ENCODE measurements at places on chromosomes 13 and 19.
A peak's percentile ranks its signal among the peaks of the same experiment; 100 is the strongest.

DNA sequence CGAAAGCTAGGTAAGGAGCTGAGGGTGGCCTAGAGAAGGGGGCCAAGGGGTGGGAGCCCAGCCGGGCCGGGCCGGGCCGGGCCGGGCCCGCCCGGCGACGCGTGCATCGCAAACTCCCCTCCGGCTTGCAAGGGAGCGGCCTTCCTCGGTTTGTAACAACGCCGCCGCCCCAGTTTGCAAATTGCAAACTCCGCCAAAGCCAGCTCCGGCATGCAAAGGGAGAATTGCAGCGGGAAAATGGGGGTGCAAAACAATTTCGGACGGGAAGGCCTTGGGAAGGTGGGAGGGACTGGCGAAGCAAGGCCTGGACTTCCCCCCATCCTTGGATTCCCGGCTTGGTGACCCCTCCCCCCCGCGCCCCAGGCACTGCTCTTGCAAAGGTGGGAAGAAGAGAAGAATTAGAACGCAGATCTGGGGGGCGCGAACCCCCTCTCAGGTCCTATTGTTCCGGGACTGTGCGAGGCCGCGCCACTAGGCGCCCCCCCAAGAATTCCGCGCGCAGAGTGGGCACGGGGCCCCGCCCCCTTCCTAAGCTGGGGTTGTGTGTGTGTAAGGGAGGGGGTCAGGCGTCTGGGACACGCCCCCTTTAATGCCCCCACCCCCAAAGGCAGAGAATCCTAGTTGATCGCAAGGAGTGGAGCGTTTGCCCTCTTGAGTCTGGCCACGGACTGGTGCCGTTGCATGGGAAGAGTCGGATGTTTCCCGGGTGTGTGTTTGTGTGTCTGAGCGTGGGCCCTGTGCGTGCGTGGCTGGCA lies 926 bp downstream of the PRR12 start:
- peak; percentile 44 for DNase-seq

DNA sequence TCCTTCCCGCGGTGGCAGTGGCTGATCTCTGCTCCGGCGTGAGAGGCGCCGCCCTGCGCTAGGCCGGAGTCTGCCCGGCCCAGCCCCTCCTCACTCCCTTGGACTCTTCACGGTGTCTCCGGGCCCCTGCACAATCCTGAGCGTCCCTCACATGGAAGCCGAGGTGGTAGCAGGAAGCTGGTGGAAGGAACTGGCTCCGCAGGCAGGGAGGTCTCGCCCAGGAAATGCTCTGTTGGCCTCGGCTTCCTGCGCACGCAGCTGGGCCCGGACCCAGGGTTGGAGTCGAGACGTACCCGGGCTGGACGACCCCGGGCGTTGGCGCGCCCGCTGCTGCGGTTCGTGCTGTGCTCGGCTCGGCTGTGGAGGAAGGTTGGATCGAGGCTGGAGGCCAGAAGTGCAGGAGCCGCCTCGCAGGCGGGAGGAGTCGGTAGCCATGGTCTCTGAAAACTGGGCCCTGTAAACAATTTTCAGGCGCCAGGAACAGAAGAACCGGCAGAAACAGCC lies 46.3 kb downstream of the ZNF724 start:
- no peak for DNase-seq

- no peak for DNase-seq
Measured at GRCh38 chr13:100689191-100689590, 14.6 kb upstream of the TMTC4 start.

DNA sequence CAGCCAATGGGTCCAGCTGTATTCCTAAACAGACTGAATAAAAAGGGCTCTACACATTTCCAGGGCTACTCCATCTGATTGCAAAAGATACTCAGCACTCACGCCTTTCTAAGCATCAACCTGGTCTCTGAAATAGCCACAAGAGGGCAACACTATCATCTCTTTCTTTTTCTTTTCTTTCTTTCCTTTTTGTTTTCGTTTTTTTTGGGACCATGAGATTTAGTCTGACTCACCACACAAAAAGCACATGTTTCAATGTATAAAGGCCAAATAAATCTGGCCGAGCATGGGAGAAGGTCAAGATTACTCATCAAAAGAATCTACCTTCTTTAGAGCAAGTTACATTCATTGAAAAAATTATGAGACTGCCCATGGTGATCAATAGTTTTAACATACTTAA lies 805.6 kb upstream of the ARGLU1 start:
- no peak for DNase-seq

DNA sequence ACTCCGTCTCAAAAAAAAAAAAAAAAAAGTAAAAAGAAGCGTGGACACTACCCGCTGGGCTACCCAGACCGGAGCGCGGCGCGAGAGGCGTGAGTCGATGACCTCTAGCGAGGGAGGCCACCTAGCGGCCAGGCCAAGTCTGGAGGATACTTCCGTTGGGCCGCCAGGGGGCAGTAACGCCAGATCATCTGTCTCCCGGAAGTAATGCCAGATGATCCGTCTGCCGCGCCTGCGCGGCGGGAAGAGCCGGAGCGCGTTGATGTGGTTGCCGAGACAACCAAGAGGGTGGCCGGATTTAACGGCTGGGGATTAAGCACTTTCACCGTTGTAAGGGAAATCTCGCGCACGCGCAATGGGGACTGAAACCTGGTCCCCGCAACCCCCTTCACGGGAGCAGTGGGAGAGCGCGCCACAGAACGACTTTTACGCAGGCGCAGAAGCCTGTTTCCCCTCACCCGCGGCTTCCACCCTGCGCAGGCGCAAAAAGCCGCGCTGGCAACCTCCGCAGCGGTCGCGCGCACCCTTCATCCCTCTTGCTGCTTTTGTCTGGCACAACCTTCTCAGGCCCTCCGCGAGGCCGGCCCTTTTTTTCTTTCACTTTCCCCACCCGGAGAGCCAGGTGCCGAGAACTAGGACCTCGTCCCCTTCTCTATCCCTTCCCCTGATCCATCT lies 1.0 kb upstream of the U2AF2 start:
- peak; percentile 99 for DNase-seq

DNA sequence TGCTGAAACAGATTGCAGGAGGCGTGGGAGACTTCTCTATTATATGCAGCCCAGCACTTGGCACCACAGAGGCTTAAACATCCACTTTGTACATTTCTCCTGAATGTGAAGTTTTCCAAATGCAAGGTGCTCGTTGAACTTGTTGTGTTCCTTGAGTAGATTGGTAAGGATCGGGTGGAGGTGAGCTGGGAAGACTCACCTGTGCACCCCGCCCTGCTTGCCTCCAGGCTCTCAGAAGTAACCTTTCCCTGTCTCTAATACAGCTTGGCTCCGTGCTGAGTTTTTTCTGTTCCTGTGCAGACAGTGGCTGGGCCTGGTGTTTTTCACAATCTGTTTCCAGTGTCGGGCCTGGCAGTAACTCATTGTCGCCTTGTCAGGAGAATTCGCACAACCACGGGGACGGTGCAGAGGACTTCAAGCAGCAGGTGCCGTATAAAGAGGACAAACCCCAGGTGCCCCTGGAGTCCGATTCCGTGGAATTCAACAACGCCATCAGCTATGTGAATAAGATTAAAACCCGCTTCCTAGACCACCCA lies 12.3 kb downstream of the SIN3B start:
- DNase-seq: no peak

- no peak for DNase-seq
Measured at GRCh38 chr19:28542394-28543243, 670.3 kb downstream of the UQCRFS1 start.

- DNase-seq: no peak
Measured at GRCh38 chr13:61084988-61085387, 330.7 kb downstream of the PCDH20 start.

DNA sequence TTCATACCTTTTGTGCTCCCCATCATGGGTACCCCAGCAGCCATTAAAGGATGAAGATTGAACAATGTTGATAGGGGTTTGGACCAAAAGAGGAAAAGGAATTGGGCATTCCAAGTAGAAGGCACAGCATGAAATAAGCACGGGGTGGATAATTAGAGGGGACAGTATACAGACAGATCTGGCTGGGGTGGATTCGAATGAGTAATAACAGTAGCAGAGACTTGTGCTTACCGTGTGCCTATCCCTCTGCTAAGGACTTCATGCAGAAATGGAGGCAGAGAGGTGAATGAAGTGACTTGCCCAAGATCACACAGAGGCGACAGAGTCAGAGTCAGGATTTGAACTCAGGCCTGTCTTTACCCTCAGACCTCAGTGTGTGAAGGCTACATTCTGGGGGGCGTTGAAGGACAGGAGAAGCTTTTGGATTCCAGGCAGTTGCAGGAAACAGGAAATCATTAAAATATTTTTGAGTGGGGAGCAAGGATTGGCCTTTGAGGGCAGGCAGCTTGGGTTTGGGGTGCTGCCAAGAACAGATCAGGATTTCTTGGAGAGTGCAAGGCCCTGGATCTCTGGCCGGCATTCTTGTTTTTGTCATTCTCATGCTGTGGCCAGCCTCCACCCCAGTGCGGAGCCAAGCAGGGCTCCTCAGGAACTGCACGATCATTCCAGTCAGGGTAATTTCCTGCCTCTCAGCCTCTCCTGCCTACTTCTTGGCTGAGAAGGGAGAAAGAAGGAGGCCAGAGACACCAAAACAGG lies 18.7 kb downstream of the PAF1 start:
- DNase-seq: peak; percentile 91

GRCh38 chr19:29247872-29248271 lies 34.9 kb upstream of the UQCRFS1 start:
- no peak for DNase-seq

GRCh38 chr13:110421061-110421460 lies 114.0 kb downstream of the COL4A2 start:
- DNase-seq: no peak

DNA sequence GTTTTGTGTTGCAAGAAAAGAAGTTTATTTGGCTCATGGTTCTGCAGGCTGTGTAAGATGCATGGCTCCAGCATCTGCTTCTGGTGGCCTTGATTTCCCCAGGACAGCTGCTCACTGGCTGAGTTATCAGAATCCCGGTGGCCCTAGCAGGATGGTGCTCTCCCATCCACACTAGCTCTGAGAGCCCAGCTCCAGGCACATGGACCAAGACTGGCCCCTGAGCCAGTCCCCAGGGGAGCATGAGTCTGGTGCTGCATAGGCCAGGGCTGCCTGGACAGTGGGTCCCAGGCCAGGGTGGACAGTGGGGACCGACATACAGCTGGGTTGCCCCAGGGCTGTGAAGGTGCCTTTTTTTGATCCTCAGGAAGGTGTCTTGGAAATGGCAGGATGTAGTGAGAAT lies 10.4 kb downstream of the ADGRE2 start:
- DNase-seq: no peak

DNA sequence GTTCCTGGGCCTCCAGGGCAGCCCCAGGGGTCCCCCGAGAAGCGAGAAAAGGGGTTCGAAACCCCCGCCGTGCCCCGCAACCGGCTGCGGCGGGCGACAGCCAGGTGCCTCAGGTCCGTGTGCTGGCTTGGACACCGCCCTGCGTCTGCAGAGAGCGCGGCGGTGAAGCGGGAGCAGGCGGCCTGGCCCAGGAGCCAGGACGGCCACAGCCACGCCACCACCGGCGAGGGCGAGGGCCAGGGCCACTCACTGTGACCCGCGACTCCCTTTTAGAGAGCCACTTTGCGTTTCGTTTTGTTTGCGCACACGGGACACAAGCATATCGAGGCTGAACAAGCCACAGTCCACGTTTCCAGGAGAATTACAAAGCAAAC lies 110.4 kb downstream of the CRYL1 start:
- DNase-seq: no peak

- no peak for DNase-seq
Measured at GRCh38 chr13:67372868-67373464, 142.8 kb upstream of the PCDH9 start.

DNA sequence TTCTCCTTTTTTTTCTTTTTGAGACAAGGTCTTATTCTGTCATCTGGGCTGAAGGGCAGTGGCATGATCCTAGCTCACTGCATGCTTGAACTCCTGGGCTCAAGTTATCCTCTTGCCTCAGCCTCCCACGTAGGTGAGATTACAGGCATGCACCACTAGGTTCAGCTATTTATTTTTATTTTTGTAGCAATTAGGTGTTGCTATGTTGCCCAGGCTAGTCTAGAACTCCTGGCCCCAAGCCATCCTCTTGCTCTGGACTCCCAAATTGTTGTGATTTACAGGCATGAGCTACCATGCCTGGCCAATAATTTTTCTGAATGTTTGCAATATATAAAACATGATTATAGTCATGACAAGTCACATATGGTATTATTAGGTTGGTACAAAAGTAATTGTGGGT lies 161.1 kb upstream of the ATXN8OS start:
- no peak for DNase-seq

- DNase-seq: no peak
Measured at GRCh38 chr13:109884462-109884861, 98.1 kb upstream of the IRS2 start.

- no peak for DNase-seq
Measured at GRCh38 chr13:44309794-44310757, 63.5 kb upstream of the SERP2 start.

DNA sequence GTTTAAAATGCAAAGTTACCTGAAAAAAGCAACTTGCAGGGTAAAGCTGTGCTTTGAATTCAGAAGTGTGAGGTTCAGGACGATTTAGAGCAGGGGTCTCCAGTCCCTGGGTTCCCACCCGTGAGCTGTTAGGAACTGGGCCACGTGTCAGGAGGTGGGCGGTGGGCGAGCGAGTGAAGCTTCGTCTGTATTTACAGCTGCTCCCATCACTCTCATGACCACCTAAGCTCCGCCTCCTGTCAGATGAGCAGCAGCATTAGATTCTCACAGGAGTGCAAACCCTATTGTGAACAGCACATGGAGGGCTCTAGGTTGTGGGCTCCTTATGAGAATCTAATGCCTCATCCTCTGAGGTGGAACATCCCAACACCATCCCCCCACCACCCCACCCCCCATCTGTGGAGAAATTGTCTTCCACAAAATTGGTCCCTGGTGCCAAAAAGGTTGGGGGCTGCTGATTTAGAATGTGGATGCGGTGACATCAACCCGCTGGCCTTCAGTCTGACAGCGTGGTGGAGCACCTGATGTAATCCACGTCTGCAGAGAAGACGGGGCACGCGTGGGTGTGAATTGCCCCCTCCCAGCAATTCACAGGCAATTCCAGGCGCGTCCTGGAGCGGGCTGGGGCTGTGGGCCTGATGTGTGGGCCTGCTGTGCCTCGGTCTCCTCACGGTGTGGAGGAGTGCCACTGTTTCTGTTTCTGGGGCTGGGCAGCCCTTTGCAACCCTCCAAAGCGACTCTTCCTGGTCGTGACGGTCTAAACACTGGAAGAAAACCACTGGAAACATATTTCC lies 214.0 kb upstream of the SOX1 start:
- no peak for DNase-seq

- no peak for DNase-seq
Measured at GRCh38 chr13:41562541-41563178, 105.3 kb downstream of the RGCC start.

DNA sequence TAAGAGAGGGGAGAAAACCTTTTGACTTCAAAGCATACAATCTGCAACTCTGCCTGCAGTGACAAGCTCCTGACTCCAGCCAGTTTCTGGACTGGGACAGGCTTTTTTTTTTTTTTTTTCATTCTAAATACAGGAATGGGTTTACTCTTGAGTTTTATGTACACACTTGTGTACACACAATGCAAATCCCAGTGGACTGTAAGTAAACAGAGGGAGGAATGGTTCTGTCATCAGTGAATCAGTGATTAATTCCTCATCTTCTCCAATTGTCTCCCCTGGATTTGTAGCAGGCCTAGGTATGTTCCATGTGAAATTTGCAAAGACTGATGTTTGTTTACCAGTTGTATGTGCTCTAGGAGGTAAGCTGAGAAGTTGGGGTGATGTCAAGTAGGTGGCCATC lies 184.8 kb downstream of the SHISA2 start:
- no peak for DNase-seq
